Cardiac ventricle fibroblast (primary cell): ENCODE measurements at places on chromosomes 11 and 22. TPM values are rescaled to one million over a fixed set of nuclear protein-coding genes. Genes with fewer than 3 reads are reported as not detected.

Gene FGF19
- not detected in 2 replicates for total RNA-seq

Gene SYCE3
- total RNA-seq: 3.5 TPM in 1 of 2 replicates, not detected in the other

Gene SLC22A6
- not detected in 2 replicates for total RNA-seq

Gene TECTA
- 0.31 and 3.1 TPM in 2 replicates for total RNA-seq
